Adrenal gland (tissue), 19 donors: ENCODE measurements at places on chromosomes 16 and 17.

DNA sequence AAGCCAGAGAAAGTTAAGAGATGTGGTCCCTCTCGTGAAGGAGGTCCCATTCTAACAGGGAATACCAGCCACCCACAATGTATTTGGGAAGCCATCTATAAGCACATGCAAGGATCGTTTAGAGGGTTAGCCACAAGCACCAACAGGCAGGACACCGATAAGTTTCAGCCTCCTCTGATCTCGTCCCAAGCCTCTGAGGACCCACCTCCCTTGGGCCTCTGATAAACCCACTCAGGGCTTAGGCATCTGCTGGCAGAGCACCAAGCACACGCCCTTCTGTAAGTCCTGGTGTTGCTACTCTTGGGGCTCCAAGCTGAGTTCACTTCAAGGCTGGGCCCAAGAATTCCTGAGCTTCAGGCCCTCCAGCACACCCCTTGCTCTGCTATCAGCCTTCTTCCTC, 5.4 kb upstream of the PNPO start:
- DNase-seq = no peak

DNA sequence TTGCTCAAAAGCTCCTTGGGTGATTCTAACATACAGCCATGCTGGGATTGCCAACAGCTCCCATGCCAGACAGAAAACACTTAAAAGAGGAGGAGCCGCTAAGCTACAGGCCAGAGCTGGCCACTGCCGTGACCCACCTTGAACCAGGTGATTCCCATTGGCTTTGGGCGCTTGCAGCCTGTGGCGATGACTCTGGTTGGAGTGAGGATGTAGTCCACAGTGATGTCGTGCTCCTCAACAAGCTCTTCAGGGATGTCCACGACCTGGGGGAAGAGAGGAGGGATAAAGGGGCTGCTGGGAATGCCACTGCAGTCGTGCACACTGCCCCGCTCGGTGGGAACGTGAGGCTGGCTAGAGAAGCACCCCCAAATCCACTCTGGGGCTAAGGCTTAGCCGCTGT, 13.5 kb downstream of the MTHFSD start:
- DNase-seq = no peak

DNA sequence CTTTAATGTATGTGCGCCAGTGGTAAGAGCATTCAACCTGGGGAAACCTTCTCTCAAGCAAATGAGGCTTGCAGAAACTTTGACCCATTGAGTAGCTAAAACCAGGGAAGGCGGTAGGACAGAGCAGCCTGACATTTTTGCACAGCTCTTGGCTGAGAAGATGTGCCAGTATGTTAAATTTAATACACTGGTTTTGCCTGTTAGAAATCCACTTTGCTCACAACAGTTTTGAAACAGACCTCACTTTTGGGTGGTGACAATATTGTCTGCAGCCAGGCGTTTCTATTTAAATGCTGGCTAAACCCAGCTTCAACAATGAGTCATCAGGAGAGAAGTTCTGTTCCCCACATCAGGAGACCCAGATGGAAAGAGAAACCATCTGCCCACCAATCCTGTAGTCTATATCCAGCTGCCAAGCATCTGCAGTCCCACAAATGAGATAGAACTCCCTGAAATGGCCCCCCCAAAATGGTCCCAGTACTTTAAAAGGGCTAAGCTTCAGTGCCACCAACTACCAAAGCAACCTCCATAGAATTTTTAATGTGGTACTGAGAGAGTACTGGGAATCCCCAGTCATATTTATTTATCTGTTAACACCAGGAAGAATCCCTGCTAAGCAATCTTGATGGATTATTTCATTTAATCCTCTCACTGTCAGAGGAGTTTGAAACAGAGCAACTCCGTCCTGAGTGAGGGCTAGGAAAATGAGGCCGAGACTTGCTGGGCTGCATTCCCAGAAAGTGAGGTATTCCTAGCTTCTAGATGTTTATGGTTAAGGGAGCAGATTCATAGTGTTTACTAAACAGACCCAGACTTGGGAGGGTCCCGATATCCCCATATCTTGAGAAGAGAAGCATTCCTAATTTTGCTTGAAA, 29.0 kb upstream of the CLEC3A start:
- no peak for DNase-seq

DNA sequence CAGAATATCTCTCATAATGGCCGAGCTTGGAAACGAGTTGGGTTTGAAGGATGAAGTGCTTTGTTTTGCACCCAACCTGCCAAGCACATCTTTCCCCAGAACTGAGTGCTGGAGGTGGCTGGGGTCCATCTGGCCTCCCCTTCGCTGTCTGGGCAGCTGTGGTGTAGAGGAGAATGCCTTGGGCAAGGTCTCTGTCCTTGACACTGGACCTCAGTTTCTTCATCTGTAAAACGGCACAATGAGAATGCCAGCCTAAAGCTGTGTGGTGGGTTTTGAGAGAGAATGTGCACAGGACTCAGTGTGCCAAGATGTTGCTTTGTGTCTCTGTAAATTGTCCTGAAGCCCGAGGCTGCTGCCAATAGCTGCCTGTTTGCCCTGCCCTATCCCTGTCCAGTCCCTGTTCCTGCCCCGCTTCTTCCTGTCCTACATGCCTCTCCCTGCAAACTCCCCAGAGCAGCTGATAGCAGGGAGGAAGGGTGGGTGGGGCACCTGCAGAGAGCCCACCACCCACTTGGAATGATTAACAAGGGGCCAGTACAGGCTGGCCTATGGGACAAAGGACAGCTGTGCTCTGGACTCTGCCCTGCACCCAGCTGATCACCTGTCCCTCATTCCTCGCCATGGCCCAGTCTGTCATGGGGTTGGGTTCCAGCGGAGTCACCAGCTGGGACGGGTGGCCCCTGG, 15.3 kb downstream of the LASP1 start:
- no peak for DNase-seq

DNA sequence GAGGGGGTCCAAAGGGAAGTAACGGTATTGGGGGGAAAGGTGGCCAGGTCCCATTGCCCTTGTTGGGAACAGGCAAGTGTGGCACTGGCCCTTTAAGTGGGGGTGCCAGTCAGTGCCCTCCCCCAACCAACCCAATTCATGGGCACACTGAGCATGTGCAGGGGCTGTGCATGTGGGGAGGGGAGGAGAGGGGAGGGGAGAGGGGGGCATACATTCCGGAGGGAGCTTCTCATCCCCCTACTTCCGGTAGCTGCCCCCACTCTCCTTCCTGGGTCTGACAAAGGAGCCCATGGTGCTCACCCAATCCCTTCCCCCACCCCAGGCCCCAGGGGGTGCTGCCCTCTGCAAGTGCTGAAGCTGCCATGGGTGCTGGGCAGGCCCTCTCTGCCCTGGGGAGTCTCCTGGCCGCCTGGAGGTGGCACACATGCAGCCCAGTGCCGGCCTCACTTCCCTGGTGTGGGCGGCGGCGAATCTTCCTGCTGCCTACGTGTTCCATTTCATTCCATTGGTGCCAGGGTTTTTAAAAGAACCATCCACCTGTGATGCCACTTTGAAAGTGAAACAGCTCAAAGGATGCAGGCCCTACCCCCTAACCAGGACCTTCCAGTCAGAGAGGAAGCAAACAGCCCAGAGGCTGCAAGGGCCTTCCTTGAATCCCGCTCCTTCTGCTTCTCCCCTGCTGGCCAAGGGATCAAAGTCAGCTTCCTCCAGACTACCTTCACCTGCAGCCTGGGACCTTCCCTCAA, 11.0 kb downstream of the HEXIM2 start:
- peak; percentile 86 for DNase-seq

GRCh38 chr16:25038239-25038954, 23.2 kb upstream of the ARHGAP17 start:
- no peak for DNase-seq

DNA sequence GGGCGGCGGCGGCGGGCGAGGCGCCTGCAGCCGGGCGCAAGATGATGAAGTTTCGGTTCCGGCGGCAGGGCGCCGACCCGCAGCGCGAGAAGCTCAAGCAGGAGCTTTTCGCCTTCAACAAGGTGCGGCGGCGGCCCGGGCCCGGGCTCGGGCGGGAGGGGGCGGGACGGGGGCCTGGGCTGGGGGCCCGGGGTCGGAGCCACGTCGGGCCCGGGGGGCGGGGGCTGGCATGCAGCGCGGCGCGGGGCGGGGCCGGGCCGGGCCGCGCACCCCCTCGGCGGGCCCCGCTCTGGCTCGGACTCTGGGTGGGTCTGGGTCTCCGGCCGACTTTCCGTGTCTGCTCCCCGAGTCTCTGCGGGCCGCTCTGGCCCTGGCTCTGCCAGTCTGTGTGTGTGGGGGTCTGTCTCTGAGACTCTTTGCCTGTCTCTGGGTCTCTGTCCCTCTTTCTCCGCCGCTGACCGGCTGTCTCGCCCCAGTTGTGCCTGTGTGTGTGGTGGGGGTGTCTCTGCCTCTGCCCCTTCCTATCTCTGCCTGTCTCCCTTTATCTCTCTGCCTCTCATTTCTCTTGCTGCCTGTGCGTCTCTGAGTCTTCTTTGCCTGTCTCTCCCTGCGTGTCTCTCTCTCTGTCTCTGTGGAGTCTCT, 328 bp downstream of the LLGL1 start:
- no peak for DNase-seq

GRCh38 chr17:32659419-32659842, 172.6 kb downstream of the CDK5R1 start:
- DNase-seq = peak; percentile 79

DNA sequence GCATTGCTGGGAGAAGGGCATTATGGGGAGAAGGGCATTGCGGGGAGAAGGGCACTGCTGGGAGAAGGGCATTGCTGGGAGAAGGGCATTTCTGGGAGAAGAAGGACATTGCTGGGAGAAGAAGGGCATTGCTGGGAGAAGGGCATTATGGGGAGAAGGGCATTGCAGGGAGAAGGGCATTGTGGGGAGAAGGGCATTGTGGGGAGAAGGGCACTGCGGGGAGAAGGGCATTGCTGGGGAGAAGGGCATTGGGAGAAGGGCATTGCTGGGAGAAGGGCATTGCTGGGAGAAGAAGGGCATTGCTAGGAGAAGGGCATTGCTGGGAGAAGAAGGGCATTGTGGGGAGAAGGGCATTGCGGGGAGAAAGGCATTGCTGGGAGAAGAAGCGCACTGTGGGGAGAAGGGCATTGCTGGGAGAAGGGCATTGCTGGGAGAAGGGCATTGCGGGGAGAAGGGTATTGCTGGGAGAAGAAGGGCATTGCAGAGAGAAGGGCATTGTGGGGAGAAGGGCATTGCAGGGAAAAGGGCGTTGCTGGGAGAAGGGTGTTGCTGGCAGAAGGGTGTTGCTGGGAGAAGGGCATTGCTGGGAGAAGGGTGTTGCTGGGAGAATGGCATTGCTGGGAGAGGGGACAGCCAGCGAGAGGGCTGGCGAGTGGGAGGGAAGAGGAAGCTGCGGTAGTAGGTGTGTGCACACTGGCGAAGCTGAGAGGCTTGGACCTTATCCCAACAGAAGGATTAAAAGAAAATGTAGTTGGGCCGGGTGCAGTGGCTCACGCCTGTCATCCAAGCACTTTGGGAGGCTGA, 4.6 kb upstream of the PYDC1 start:
- DNase-seq = no peak

- DNase-seq = no peak
These were observed 95.1 kb upstream of the CNTNAP4 start for GRCh38 chr16:76182041-76182635.

DNA sequence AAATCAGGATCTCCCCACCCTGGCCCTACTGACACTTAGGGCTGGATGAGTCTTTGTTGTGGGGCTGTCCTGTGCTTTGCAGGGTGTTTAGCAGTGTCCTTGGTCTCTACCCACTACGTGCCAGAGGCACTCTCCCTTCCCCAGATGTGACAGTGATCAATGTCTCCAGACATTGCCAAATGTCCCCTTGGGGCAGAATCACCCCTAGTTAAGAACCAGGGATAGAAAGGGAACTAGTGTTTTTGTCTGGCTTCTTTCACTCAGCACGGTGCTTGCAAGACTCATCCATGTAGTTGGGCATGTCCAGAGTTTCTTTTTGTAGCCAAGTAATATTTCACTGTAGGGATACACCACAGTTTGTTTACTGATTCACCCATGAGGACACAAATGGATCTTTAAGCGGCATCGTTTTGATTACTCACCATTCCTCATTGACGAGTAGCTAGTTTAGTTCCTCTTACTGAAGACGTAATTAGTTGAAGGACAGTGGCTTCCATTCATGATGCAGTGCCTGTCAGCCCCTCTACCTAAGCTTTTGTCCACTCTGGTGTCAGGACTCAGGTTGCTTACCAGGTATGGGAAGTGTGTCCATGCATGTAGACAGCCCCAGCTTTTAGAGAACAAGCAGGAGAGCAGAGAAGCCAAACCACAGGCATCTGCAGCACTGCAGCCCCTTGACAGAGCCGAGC, 26.0 kb upstream of the ITGB4 start:
- DNase-seq = no peak

DNA sequence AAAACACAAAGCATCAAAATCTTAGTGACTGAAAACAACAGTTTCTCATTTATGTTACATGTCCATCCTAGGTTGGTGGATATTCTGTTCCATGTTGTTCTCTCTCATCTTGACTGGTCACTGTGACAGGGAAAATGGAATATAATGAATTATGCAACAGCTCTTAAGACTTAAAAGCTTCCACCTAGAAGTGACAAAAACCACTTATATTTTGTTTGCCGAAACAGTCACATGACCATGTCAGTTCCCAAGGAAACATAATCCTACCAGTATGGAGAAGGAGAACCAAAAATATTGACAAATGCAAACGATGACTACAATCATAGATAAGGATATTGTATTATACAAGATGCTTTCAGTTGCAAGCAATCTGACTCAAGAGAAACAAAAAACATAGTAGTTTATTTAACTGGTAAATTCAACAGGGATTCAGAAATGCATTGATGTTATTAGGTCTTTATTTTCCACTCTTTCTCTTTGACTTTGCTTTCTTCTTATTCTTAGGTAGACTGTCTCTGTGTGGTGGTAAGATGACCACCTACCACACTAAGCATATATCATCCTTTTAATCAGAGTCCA, 103.8 kb downstream of the SSH2 start:
- no peak for DNase-seq

DNA sequence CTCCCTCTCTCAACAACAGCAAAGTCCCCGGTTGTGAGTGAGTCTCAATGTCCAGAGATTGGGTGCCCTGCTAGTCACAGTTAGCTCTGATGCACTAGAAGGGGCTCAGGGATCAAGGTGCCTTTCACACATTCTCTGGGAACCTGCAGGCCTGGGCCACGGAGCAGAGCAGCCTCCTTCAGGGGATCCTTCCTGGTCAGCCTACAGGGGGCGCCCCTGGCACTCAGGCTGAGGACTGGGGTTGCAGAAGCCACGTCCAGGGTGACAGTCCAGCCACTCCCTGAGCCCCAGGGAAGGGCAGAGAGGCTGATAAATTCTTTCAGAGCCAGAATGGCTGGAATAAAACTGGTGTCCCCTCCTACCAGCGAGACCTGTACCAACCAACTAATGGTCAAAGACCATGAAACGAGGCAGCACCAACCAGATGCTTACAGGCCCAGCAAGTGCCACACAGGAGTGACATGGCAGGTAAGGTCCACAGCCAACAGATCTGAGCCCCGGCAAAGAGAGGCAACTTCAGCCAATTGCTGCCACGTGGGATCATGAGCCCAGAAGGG, 43.5 kb downstream of the ST3GAL2 start:
- DNase-seq = peak; percentile 70

GRCh38 chr16:86517652-86518258, 7.4 kb downstream of the FOXF1 start:
- peak; percentile 44 for DNase-seq

- no peak for DNase-seq
These were observed 29.3 kb upstream of the KDM8 start for GRCh38 chr16:27174007-27174406.
